A172 (cell line): ENCODE measurements at places on chromosomes 13 and 19. TPM values are rescaled to one million over a fixed set of nuclear protein-coding genes. Genes with fewer than 3 reads are reported as not detected.

The TIMM50 gene
- total RNA-seq = 116 and 127 TPM in 2 replicates

The STOML3 gene
- total RNA-seq = not detected in 2 replicates

The NCAN gene
- not detected in 2 replicates for total RNA-seq

The KLK2 gene
- not detected in 2 replicates for total RNA-seq

The ZNF787 gene
- total RNA-seq = 18.1 and 44.8 TPM in 2 replicates

The SLC17A7 gene
- total RNA-seq = 0.12 TPM in 1 of 2 replicates, not detected in the other

The NLRP4 gene
- total RNA-seq = 0.03 TPM in 1 of 2 replicates, not detected in the other

The IRGC gene
- total RNA-seq = not detected in 2 replicates

The VSTM1 gene
- total RNA-seq = not detected in 2 replicates

The ZBTB32 gene
- not detected in 2 replicates for total RNA-seq

The IGFL2 gene
- not detected in 2 replicates for total RNA-seq

The KLC3 gene
- total RNA-seq = not detected in 2 replicates

The MADCAM1 gene
- 0.48 and 0.71 TPM in 2 replicates for total RNA-seq

The IGFL1 gene
- 0.67 TPM in 1 of 2 replicates, not detected in the other for total RNA-seq

The CALR3 gene
- total RNA-seq = not detected in 2 replicates

The CBLC gene
- not detected in 2 replicates for total RNA-seq

The NLRP9 gene
- not detected in 2 replicates for total RNA-seq

The FBN3 gene
- total RNA-seq = 0.62 TPM in 1 of 2 replicates, not detected in the other

The TLE2 gene
- total RNA-seq = 2.3 and 2.4 TPM in 2 replicates

The PDCD5 gene
- 302 and 527 TPM in 2 replicates for total RNA-seq

The ZNF296 gene
- 0.19 TPM in 1 of 2 replicates, not detected in the other for total RNA-seq

The ERICH6B gene
- not detected in 2 replicates for total RNA-seq

The CGB8 gene
- 4.7 and 8.8 TPM in 2 replicates for total RNA-seq

The ZNF154 gene
- not detected in 2 replicates for total RNA-seq

The C5AR1 gene
- not detected in 2 replicates for total RNA-seq

The TBXA2R gene
- 3.4 and 7.4 TPM in 2 replicates for total RNA-seq

The ZNF468 gene
- 11.4 and 12.3 TPM in 2 replicates for total RNA-seq

The ZNF442 gene
- total RNA-seq = 1.9 and 2.4 TPM in 2 replicates
